D341Med (cell line): ENCODE measurements at places on chromosomes 6 and 20.

DNA sequence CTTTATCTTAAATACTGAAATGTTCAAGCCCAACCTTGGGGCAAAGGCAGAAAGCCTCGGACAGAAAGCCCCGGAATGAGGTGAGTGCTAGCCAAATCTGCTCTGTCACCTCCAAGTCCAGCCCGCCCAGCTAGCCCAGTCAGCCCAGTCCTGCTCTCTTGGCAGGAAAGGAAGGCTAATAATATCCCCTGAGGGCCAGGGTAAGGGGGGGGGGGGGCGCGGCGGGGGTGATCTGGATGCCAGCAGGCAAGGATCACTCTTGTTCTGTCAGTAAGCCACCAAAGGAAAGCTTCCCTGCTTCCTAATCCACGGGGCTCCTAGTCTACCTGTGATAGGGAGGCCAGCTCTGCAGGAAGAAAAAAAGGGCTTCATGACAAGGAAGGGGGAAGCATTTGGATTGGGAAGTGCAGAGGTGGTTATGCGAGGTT is 1.1 kb downstream of the NDRG3 start:
- peak; percentile 77 for DNase-seq

DNA sequence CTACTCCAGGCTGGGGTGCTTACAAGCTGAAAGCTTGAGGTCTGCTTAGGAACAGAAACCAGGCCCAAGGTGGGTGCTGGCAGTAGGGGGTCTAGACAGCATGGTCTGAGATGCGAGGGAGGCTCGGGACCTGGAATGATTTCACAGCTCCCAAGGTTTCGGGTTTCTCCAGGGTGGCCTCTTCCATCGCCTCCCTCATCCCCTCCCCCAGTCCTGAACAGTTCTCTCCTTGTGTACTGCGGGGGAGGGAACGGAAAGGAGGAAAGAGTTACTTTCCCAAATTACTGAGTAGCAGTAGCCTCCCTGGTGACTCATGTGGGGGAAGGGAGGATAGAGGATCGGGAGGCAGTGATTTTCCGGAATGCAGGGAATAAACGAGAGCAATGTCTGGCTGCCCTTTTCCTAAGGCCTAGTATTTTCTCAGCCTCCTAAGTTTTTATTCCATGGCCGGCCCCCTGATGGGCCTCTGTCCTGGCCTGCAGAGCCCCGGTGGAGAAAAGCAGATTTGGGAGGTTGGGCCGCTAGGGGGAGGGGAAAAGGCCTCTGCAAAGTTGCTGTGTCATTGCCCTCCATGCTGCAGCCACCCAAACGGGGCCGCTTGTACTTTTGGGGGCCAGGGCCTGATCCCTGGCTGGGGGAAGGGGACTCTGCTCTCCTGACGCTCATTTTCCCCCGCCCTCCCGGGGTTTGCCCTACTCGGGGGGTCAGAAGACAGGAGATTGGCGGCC is 1.5 kb downstream of the BRD2 start:
- no peak for DNase-seq

DNA sequence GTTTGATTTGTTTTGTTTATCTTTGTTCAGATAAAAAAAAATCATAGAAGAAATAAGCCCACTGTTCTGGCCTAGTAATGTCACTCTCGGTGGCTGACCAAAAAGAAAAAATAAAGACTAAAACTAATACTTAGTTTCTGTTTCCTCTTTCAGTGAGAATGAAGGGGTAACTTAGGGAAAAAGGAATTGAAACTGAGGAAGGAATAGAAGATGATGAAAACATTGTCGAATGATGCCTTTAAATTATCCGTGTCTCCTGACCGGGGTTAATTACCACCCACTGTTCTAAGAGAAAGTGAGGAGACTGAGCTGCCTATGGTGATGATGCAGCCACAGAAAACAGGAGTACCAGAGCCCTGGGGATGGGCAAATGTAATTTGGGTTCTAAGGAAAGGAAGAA is 73.1 kb downstream of the PTCHD4 start:
- no peak for DNase-seq

DNA sequence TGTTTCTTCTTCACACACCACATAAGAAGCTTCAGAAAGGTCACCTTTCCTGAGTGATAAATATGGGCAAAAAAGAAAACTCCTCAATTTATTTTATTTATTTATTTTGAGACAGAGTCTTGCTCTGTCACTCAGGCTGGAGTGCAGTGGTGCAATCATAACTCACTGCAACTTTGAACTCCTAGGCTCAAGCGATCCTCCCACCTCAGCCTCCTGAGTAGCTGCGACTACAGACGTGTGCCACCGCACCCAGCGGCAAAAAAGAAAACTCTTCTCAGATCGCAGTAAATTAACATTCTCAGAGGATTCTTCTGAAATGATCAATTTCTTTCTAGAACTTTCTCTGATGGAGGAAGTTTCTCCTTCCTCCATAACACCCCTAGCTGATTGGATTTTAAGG is 111.2 kb downstream of the TRERF1 start:
- DNase-seq, result no peak

GRCh38 chr6:94597487-94597886 is 979.8 kb upstream of the MANEA start:
- no peak for DNase-seq

GRCh38 chr6:145878591-145879295 is 64.1 kb upstream of the FBXO30 start:
- DNase-seq, result no peak

GRCh38 chr20:7302250-7302649 is 534.8 kb downstream of the BMP2 start:
- no peak for DNase-seq

DNA sequence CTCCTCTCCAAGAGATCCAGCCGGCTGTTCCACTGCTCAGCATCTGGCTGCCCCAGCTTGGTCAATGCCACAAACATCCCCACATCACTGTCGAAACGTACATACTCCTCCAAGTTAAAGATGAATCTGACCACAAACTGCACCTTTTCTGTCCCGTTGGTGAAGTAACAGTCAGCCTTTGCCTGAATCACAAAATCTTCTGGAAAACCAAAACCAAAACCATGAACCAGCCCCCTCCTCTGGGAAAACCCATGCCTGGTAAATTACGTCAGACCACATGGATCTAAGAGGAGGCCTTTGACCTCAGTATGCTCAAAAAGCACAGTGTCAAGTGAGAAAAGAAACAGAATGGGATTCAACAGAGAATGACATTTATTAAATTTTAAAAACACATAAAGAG is 1.7 kb downstream of the HLA-DOB start:
- DNase-seq, result no peak

DNA sequence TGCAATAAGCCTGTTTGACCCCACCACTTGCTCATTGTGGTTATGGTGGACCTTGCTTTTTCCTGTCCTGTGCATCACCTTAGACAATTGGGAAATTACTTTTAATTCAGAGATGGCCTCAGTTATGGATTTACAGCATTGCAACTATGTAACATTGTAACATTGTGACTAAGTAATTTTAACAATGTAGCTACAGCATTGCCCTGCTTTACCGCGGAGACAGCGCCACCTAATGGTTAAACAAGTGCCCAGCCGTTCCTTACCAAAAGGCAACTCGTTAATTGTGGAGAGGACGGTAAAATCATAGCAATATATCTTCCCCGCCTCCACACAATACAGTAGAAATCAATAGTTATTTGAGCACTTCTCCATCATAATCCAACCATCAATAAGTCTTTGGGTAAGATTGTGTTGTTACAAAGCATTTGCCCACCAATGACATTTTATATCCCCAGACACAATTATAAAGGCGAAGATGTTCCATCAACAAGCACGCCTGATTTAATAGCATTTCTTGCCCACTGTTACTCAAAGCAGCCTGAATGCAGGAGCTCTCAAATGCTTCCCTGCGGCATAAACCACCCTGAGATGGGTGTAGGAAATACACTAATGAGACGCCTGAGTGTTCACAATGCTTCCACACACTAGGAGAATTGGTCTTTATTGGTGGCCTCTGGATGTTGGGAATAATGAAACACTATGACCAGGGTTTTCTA is 93.7 kb downstream of the PROKR2 start:
- peak; percentile 72 for DNase-seq

DNA sequence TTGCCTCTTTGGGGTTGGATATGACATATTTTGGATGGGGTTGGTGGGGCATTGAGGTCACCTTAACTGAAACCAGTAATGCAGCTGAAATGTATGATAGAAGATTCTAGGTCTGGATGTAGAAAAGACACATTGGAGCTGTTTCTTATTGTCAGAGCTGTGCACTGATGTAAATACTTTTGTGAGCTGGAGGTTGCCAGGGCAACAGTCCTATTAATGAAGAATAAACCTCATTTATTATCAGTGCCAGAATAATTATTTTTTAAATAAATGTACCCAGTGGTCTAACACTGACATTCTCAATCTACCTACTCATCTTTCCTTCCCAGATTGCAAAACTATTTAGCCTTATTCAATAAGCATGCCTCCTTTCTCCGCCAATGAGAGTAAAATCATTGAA is 57.0 kb downstream of the CAP2 start:
- DNase-seq, result no peak

- no peak for DNase-seq
Measured at GRCh38 chr20:53223626-53224172, 251.5 kb downstream of the TSHZ2 start.

- no peak for DNase-seq
Measured at GRCh38 chr6:100892116-100892515, 11.0 kb upstream of the ASCC3 start.

DNA sequence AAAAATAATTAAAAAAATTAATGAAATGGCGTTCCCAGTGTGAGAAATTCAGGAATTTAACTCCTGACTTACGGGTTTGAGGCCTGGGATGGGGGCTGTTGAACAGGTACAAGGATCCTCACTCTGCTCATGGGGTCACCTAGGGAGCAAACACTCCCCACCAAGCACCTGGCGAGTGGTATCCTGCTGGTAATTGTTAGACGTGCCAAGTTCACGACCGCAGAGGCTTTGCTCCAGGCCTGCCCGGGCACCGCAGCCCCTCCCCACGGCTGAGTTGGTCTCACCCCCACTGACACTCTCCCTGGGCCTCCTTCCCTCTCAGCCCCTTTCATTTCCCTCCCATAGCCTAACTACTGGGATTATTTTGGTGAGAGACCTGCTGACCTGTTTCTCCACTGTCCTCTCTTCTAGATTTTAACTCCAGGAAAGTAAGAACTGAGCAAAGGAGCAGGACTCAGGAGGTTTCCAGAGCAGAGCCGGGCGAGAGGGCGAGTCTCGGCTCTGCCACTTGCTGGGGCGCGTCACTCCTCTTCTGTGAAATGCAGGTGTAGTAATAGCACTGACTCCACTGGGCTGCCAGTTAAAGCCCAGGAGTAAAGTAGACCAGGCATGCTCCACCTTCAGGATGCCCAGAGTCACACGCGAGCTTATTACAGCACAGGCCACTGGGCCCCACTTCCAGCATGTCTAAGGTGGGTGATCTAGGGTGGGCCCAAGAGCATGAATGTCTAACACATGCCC is 22.8 kb downstream of the BMP7 start:
- no peak for DNase-seq

GRCh38 chr20:4476903-4477500 is 244.7 kb upstream of the PRND start:
- DNase-seq, result no peak

- DNase-seq, result no peak
Measured at GRCh38 chr6:26126394-26127235, 39.4 kb downstream of the HFE start.

DNA sequence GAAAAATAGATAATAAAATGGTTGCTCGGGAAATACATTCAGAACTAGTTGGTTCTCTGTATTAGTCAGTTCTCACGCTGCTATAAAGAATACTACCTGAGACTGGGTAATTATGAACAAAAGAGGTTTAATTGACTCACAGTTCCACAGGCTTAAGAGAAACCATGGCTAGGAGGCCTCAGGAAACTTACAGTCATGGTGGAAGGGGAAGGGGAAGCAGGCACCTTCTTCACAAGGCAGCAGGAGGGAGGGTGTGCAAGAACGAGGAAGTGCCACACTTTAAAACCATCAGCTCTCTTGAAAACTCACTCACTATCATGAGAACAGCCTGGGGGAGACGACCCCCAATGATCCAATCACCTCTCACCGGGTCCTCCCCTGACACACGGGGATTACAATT is 24.2 kb upstream of the SNX9 start:
- no peak for DNase-seq

DNA sequence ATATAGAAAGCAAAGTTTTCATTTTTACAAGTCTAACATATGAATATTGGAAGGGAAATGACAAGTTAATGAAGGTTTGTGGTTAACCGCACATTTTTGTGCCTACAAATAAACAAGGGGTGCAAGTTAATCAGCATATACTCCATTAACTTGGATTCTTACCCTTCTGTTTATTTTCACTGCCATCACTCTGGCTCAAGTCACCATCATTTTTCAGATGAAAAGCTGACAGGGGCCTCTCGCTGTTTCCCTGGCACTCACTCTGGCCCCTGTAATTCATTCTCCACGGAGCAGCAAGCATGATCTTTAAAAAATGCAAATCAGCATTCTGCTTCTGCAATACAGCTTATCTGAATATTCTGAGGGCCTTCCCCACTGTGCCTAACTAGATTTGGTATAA is 29.8 kb downstream of the APCDD1L start:
- no peak for DNase-seq

DNA sequence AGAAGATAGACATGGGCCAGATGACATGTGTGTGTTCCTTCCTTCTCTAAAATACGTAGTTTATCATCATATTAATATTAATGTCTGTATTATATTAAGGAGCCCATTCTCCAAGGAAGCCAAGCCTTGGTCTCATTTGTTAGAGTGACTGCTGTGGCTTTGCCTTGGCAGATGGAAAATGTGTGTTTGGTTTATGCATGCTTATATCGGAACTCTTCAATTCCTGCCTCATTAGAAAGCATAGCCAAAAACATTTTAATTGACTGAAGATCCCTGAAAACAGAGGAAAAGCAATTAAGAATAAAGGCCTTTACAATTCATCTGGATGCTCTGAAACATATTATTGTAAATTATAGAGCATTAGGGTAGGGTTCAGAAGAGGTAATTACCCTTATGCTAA is 106.4 kb downstream of the COL9A1 start:
- no peak for DNase-seq

GRCh38 chr20:39799366-39799965 is 837.3 kb downstream of the DHX35 start:
- no peak for DNase-seq

DNA sequence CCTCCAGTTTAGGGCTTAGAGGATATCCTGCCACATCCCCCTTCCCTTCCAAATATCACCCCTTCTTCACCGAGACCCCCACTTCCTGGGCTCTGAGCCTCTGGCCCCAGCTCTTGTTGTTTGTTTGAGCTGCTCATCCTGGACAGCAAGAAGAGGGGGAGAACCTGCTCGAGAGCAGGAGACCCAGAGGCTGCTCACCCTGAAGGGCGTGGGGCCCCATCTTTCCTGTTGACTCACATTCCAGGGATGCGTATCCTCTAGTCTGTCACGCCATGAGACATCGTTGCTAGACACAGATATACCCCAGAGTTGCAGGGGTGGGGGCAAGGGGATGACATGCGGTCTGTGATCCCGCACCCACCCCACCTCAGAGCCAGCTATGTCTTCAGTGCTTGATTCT is 5.7 kb upstream of the TNXB start:
- DNase-seq, result no peak
